ENCODE measurements at places on chromosomes 2 and 18.

DNA sequence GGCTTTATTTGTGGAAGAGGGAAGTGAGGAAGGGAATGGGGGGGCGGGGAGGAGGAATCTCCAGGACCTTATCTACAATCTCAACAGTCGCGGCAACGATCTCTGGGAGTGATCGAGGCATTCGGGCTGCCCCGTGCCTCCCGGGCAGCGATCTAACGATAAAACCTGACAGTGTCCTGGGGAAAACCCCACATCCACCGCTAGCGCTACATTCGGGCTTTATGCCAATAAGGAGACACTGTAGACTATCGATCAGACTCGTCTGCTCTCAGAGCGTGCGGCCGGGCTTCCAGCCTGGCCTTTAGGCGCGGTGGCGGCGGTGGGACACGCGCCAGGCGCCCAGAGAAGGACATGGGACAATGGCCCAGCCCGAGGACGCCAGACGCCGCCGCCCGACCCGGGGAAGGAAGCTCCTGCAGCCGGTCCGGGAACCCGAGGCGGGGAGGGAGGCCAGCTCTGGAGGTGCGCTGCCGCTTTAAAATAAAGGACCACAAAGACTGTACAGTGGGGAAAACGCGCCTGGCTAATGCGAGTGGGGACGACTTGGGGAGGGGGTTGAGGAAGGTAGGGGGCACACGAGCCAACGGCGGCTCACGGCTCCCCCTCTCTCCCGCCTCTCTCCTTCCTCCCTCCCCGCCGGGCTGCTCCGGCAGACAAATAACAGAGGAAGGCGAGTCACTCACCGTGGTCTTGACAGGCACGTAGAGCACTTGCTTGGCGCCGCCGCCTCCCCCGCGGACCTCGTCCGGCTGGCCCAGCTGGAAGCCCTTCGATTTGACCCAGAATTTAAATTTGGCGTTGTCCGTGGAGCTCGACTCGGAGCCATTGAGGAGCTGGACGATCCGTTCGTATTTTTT is 2.2 kb downstream of the NOL4 start:
- DNase-seq, result no peak

DNA sequence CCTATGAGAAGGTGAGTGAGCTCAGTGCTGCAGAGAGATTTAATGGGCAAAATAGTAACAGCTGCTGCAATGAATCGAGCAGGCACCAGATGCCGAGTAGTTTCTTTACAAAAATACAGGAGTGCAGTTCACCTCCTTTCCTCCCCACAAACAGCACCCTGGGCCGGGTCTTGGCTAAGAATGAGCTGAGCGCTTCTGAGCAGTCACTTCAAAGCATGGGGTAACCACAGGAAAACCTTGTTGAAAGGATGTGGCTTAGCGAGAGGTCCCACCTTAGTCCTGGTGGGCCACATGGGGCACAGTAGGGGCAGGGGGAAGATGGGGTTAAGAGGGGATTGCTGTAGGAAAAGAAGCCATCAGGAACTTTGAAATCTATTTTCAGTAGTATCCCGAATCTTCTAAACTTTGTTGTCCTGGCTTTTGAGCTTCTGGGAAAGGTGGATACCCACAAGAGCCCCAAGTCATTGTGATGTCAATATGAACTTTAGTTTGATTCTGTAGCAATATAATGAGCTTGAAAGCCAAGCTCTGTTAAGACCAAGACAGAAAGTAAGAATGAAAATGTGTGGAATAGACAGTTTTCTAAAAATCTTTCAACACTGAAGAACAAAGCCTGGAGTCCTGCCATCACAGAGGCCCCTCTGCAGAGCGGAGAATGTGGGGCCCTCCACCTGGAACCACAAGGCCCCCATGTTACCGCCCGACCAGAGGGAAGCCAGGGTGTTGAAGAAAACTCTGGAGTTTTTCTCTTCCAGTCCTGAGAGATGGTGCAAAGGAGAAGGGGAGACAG is 101.0 kb upstream of the ZNF236 start:
- DNase-seq, result peak; percentile 42

GRCh38 chr2:186100636-186101035 is 362.0 kb downstream of the FSIP2 start:
- no peak for DNase-seq

DNA sequence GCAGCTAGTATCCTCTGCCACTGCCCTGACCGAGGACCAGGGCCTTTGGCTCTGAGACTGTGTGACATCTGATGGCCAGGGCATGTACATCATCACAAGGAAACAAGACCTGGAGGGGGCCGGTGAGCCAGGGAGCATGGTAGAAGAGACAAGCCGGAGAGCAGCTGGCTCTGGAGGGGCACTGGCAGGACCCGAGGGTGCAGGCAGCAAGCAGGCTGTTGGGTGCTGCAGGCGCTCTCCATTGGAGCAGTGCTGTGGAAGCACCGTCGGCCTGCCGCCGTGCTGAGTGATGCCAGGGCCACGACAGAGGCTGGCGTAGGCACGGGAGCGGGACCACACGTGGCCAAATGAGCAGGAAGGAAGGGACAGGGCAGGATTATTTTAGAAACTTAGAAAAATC is 335.2 kb downstream of the GBX2 start:
- no peak for DNase-seq

- no peak for DNase-seq
Measured at GRCh38 chr2:27177441-27178351, 28.9 kb downstream of the TCF23 start.

- DNase-seq, result no peak
Measured at GRCh38 chr2:133247631-133248030, 320.6 kb downstream of the NCKAP5 start.

GRCh38 chr2:170812710-170813600 is 3.7 kb upstream of the GAD1 start:
- no peak for DNase-seq

GRCh38 chr2:241000831-241001321 is 2.5 kb downstream of the SNED1 start:
- DNase-seq, result no peak

Data from stimulated activated CD8-positive, alpha-beta memory T cell treated with anti-CD3 and anti-CD28 coated beads, Interleukin-2, amount 100 ng/mL, for 1 hour (primary cell).